DMS79 treated with DMSO at 0.1 percent for 48 hours (cell line): ENCODE measurements at places on chromosomes 4 and X.
A peak's percentile ranks its signal among the peaks of the same experiment; 100 is the strongest.

DNA sequence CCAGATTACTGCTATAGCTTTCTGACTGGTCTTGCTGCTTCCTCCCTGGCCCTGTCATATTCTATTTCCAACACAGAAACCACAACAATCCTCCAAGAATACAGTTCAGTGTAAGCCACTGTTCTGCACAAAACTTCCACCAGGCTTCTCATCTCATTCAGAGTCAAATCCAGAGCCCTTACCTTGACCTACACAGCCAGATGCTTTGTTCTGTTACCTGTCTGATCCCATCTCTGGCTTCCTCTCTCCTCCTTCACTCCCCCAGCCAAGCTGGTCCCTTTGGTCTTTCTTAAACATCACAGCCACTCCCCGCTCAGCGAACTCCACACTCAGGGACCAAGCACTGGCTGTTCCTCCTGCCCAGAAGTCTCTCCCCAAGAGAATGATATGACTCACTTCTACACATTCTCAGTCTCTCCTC lies 84.8 kb upstream of the BMP2K start:
- DNase-seq = no peak

DNA sequence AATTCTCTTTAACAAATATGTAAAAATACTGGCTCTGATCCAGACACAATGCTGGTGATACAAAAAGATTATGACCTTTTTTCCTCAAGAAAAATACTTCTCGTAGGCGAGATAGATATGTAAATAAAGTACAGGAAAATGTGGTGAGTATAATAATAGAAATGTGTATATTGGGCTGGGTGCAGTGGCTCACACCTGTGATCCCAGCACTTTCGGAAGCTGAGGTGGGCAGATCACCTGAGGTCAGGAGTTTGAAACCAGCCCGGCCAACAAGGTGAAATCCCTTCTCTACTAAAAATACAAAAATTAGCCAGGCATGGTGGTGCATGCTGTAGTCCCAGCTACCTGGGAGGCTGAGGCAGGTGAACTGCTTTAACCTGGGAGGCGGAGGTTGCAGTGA lies 55.0 kb downstream of the MRPL1 start:
- DNase-seq = no peak

- DNase-seq = peak; percentile 81
Measured at GRCh38 chr4:8050555-8051206, 107.9 kb downstream of the ABLIM2 start.

DNA sequence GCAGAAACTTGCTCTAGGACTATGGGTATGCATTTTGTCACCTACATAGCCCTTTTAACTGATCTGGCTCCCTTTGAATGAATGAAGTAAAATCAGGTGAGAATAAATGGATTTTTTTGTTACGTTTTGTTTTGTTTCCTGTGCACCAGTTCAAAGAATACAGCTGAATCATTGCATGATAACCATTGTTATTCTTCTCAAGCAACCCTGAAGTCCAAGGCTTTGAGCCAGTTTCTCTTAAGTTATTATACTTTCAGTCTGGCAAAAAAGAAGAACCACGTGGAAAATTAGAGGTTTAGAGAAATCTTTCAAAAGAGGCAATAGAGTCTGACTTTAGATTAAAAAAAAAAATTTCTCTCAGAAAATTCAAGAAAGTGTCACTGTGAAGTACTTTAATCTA lies 398.6 kb upstream of the TECRL start:
- no peak for DNase-seq

- no peak for DNase-seq
Measured at GRCh38 chrX:12770440-12770839, 20.8 kb upstream of the PRPS2 start.

DNA sequence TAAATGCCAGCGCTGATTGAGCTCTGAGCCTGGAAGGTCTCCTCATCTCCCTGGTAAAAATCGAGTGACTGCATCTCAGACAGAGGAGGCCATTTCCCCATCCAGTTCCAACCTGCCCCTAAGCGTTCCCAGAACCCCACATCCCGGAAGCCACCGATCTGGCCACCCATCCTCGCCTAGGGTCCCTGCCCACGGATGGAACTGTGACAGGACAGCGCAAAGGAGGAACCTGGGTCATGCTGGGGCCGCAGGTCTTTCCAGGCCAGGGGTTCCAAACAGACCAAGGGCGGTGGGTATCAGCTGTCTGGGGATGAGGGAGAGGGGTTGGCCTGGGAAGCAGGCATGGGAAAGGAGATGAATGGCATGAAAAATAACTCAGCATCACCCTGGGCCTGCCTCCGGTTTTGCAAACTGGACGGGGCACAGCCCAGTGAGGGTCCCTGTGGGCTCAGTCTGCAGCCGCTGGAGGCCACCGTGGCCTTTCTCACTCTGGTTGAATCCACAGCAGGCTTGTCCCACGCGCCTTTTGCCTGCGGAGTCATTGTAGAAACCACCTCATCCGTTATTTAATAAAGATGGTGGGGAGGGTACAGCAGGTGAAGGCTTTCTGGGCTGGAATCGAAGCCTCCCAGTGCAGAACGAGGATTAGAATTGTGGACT lies 49.1 kb downstream of the ABLIM2 start:
- no peak for DNase-seq

- no peak for DNase-seq
Measured at GRCh38 chr4:76659103-76659490, 224.1 kb downstream of the SHROOM3 start.

GRCh38 chrX:139187738-139188137 lies 342.8 kb upstream of the F9 start:
- no peak for DNase-seq

DNA sequence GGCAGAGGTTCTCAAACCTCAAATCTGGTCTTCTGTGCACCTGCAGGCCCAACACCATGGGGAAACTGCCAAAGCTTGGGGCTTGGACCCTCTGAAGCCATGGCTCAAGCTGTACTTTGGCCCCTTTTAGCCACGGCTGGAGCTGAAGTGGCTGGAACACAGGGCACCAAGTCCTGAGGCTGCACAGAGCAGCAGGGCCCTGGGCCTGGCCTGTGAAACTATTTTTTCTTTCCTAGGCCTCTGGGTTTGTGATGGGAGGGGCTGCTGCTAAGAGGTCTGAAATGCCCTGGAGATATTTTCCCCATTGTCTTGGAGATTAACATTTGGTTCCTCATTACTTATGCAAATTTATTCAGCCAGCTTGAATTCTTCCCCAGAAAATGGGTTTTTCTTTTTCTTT lies 18.3 kb upstream of the PI4K2B start:
- no peak for DNase-seq

DNA sequence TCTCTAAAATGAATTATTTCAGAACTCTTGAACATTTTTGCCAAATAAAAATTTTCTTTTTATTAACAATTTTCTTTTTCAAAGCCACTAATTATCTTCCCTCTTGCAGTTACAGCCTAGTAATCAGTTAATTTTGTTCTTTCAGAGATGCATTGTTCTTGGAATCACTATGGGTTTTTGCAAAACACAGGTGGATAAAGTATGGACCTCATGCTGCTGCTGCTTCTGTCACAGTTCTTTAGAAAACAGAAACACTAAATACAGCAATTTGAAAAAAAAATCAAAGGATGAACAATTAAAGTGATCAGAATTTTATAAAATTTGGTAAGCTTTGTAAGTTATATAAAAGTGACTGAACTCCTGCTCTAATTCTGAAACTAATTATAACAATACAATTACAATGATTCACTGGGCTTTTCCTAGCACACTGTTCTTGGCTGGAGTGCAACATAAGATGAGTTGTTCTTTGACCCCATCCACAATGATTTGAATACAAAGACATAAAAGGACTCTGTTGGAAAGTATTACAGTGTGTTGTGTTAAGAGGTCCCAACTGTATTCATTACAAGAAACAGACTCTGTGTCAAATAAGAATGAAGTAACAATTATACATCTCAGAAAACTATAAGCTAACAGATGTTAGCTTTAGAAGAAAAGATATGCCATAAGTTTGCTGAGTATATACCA lies 59.4 kb upstream of the GK2 start:
- no peak for DNase-seq

DNA sequence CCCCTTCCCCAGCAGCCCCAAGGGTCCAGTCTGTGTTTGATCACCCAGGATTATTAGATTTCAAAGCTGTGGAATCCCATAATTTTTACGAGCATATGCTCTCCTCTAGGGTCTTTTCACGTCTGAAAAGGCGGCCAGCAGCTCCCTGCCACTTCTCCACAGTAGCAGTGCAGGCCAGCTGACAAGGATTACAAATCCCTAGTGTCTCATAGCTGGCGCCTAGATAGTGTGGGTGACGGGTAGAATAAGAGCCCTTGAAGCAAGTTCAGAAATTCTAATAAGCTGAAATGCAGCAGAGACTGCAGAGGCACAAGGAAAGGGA lies 79.4 kb downstream of the RLIM start:
- DNase-seq = no peak

GRCh38 chrX:136048446-136048845 lies 63.2 kb downstream of the SLC9A6 start:
- no peak for DNase-seq

GRCh38 chrX:24369816-24370215 lies 9.4 kb downstream of the SUPT20HL1 start:
- no peak for DNase-seq

GRCh38 chrX:153885208-153885787 lies 675 bp downstream of the L1CAM start:
- no peak for DNase-seq

DNA sequence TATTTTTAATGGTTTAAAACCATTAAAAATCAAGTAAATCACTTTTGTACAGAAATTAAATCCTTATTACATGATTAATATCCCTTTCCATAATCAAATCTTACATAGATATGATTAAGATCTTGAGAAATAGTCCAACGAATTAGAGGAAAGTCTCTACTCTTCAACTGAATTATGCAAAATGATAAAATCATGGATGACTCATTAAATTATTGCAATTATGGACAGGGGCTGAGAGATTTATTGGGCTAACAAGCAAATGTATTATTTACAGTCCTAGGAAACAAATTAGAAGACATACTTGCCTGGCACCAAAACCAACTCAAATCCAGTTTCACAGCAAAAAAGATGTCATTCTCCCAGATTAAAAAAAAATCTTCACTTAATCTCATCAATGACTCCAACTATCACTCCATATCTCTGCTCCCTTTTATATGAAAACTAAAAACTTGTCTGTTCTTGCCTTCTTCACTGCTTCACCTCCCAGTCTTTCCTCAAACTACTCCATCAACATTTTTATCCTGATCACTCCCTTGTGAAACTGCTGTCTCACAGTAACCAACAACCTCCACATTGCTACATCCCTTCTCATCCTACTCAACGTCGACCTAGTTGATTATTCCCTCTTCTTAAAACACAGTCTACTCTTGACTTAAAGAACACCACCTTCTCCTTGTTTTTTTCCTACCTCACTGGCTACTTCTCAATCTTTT lies 18.4 kb upstream of the DDX60 start:
- DNase-seq = no peak

- DNase-seq = no peak
Measured at GRCh38 chrX:115957862-115958490, 212.6 kb upstream of the AGTR2 start.

DNA sequence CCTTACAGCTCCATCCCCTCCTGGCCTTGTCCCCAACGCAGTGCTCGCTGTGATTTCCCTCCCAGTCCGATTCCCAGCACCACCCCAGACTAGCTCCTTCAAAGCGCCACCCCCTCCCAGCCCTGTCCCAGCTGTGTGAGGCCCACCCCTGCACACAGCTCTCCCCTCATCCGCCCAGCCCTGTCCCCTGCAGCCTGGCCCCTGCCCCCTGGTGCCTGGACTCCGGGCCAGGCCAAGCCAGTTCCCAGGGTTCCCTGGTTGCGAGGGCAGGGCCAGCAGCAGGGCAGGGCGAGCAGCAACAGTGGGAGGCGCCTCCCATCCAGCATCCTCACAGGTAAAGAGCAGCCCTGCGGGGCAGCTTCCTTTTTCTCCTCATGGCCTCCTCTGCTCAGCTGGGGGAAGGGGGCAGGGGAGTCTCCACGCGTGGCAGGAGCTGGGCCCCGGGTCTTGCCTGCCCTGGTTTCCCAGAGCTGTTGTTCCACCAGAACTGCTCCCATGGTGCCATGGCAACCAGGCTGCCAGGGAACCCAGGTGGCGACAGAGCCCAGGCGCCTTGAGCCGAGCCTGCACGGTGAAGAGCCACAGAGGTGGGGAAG lies 24.8 kb downstream of the IQSEC2 start:
- peak; percentile 4 for DNase-seq

GRCh38 chr4:36702245-36702644 lies 420.8 kb downstream of the DTHD1 start:
- DNase-seq = no peak

DNA sequence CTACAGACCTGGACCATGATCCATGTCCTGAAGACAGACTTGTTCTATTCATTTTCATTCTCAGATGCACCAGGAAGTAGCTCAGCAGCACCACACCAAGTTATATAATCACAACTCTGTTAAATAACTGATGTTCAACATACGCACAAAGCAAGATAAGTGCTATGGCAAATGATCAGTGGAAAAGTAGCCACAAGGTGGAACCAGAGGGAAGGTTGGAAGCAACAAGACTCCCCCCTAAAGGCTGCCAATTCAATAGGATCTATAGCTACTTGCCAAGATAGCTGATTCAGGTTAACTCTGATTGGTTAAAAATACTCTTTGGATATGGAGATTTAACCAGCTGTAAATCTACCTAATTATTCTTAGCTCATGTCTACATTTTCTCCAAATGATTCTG lies 23.7 kb upstream of the FAM47B start:
- no peak for DNase-seq

DNA sequence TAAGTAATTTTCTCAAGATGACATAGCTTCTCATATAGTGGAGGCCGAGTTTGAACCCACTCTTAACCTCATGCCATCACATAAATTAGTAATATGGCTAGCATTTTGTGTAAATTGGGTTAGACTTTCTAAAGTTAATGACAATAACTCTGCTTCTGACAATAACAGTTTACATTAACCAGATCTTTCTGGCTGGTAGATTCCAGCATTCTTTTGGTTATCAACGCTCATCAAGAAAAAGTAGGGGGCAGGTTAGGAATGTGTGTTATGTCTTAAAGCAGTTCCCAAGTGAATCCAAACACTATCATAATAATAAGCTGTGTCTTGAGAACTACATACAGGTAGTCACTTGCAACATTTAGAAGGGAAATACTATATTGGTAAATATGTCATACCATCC lies 162.5 kb downstream of the PRDM5 start:
- no peak for DNase-seq

DNA sequence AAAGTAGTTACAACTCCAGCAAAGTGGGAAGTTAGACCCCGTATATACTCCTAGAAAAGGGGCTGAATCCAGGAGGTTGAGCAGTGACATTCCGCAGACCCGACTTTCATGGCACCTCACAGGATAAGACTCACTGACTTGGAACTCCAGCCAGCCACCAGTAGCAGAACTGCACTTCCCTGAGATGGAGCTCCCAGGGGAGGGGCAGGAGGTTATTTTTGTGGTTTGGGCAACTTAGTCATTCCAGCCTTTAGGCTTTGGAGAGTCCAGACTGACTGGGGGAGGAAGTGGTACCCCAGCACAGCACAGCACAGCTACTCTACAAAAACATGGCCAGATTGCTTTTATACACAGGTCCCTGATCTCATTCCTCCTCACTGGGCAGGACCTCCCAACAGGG lies 319.1 kb downstream of the PCDH19 start:
- no peak for DNase-seq

DNA sequence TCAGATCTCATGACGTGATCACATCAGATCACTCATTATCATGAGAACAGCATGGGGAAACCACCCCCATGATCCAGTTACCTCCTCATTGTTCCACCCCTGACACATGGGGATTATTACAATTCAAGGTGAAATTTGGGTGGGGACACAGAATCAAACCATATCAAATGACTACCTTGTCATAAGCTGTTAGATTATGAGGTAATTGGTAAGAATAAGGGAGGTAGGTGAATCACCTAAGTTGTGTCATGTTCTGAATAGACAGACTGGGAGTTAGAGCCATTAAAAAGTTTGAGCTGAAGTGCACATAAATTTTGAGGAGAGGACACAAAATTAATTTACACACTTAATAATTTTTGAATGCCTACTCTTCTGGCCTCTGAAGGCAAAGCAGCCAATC lies 24.7 kb downstream of the SLC9B1 start:
- no peak for DNase-seq
